GM19239 (cell line): ENCODE measurements at places on chromosomes 11 and 22.
A peak's percentile ranks its signal among the peaks of the same experiment; 100 is the strongest.

DNA sequence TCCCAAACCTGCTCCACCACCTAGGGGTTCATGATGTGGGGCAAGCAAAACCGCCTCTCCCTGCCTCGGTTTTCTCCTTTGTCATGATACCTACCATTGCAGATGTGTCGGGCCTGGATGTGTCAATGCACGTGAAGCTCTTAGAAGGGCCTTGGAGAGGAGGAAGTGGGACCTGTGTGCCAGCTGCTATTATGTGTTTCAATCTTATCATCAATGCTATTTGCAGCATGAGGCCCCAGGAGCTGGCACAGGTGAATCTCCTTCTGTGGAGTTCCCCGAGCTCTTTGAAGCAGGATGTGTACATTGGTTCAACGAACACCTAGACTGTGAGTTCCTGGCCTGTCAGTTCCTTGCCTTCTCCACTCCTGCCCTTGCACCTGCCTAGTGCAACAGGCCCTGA, 331.6 kb downstream of the CTTN start:
- no peak for DNase-seq

GRCh38 chr11:72411623-72412419, 22.5 kb downstream of the CLPB start:
- peak; percentile 33 for DNase-seq

GRCh38 chr11:76196849-76197248, 9.5 kb downstream of the WNT11 start:
- DNase-seq: no peak

GRCh38 chr11:24181395-24182047, 315.3 kb upstream of the LUZP2 start:
- no peak for DNase-seq

- DNase-seq: no peak
These were observed 8.9 kb downstream of the TTC17 start for GRCh38 chr11:43367382-43368178.

GRCh38 chr11:134545521-134545920, 133.5 kb upstream of the B3GAT1 start:
- DNase-seq: no peak

GRCh38 chr11:7516475-7516874, 2.7 kb downstream of the PPFIBP2 start:
- DNase-seq: no peak

DNA sequence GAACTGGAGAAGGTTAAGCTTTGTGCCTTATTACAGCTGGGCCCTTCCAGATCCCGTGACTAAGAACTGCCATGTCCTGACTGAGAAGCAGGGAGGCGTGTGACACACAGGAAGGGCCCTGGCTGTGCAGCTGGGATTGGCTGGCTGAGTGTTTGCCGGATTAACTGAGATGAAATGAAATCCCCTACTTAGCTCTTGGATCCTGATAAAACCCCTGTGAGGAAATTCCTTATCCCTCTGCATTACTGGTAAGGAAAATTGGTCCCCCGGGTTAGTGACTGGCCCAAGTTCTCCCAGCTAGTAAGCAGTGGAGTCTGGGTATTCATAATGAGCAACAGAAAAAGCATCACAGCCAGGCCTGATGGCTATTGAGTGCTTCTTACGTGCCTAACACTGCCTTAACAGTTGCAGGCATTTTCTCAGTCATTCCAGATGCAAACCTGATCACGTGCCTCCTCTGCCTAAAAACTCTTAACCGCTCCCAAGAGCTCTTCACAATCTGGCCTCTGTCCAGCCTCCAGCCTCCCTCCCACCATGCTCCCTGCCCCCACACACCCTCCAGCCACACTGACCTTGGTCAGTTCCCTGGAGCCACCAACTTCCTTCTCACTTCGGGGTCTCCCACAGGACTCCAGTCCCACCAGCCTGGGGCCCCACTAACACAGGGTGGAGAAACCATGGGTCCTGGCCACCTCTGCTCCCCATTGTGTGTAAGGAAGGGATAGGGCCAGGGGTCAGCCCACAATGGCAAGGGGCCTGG, 37.8 kb downstream of the ARRB1 start:
- no peak for DNase-seq

DNA sequence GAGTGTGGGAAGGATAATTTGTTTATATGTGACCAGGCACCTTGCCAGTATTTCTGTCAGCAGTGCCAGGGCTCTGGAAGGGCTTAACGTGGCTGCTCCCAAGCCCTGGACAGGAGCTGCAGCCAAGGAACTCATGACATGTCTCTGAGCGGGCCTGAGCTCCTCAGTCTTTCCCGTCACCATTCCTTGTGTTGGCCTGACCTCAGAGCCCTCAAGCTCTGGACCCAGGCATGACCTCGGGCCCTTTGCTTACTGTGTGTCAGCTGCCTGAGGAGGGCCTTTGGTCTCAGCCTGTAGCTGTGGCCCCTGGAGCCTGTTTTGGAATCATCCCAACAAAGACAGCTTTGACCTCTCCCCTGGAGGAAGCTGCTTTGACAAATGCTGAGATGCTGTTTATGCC, 264.1 kb upstream of the PLET1 start:
- DNase-seq: no peak

DNA sequence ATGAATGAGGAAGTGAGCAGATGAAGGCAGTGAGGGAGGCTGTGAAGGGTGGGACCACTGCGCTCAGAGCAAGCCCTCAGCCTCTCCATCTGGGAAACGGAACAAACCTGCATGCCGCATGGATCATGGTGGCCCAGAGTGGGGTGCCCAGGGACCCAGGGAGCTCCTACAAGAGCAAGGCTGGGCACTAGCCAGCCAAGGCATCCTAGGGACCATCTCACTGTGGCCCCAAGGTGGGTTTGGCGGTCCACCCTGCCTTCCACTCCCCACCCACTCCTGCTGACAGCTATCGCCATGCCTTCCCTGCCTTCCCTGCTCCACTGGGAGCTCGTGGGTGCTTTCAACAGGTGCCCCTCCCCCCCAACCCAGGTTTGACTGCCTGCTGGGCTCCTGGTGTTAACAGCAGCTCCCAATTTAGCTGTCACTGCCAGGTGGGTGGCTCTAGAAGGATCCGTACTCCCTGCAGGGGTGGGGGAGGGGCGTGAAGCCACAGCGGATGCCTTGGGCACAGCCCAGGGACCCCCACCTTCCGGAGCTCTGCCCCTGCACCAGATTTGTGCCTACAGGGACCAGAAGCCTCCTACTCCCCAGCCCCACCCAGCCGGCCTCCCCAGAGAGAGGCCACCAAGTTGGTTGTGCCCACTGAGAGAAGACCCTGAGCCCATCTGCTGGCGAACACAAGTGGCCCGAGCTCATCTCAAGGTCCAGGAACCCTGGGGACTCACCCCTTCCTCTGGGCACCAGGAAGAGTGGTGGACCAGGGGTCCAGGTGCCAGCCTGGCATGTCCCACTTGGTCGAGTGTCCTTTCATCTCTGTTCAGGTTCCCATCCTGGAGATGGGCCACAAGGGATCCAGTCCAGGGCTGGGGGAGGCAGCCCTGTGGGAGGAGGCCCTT, 29.7 kb upstream of the PRODH start:
- DNase-seq: no peak

GRCh38 chr22:24146791-24147353, 34.4 kb upstream of the SUSD2 start:
- DNase-seq: no peak

- DNase-seq: no peak
These were observed 109.9 kb downstream of the MPPED1 start for GRCh38 chr22:43521716-43522115.

DNA sequence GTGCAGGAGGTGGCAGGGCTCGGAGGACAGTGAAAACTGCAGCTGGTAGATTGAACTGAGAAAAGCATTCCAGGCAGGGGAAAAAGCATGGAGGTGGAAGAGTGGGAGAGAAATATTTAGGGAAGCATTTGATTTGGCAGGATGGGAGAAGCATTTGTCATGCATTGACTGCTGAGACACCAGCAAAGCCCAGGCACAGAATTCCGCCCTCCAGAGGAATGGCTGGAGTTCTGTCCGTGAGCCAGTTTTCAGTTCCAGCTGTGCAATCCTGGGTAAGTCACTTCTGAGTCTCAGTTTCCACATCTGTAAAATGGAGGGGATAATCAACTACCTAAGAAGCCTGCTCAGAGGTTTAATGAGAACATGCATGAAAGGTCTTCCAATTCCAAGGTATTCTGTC, 4.3 kb upstream of the TSKU start:
- no peak for DNase-seq

DNA sequence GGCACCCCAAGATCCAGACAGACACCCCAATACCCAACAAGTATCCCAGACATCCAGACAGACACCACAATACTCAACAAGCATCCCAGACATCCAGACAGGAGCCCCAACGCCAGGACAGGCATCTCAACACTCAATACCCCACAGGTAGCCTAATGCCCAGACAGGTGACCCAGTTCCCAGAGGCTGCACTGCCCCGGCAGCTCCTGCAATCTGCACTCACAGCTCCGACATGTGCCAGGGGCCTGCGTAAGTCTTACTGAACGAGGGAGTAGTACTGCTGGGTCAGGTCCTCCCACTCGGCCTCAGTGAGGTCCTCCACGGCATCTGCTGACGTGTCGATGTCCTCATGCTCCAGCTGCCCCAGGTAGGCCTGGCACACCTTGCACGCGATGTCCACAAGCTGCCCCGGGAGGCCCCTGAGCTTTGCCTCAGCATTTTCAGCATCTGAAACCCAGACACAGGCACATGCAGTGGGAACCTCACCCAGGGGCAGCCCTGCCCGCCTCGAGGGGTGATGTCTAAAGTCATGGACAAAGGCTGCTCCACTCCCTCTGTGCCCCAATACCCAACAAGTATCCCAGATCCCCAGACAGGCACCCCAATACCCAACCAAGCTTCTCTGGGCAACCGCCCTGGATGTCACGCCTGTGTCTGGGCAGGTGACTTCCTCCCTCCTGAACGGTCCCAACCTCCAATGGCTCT, 16.6 kb downstream of the TTLL8 start:
- no peak for DNase-seq

GRCh38 chr11:119846374-119846773, 117.4 kb upstream of the NECTIN1 start:
- no peak for DNase-seq

DNA sequence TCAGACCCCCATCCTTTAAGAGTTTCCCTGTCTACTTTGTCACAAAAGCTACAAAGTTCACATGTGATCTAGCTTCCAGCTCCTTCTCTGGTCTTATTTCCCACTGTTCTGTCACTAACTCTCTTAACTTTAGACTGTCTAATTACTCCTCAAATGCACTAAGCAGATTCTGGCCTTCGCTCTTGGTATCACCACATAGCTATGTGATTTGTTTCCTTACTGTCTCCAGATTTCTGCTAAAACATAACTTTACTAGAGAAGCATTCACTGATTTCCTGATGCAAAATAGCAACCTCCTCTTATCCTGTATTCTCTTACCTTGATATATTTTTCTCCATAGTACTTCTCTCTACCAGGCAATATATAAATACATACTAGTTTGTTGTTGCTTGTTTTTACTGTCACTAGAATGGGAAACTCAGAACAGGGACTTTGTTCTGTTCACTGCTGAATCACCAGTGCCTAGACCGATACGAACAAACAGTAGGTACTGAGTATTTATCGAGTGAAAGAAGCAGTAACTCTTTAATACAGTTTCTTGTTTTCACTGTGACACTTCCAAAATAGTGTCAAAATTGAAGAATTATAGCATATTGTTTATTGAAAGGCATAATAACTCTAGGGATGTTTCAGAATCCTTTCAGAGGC, 205.6 kb downstream of the DDX10 start:
- DNase-seq: no peak

DNA sequence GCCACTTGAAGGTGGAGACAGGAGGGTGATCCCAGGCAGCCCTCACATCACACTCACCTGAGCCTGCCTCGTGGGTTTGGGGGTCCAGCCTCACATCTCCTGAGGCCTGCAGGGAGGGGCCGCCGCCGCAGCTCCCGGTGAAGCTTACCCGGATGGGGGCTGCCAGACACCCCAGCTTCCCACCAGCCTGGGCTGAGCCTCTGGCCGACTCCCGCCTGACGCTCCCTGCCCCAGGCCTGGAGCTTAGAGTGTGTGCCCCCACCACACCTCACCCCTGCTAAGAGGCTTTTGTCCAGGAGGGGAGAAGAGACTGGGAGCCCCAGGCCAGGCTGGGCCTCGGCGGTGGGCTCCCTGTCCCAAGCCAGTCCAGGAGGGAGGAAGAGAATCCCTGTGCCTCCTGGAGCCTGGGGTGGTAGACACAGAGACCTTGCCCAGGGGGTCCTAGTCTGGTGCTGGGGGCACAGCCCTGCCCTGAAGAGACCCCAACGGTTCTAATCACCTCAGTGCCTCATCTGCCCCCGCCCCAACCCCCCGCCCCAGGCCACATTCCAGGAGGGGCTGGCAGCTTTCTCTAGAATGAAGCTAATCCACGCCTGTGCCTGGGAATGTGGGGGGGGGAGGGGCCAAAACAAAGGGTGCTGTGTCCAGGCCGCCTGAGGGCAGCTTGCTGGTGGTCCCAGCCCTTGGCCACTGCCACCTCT, at the start of gene SLC16A8:
Gene SLC16A8, minus strand, starts transcription at position 254 of the 701 bp plus-strand sequence. CDS start 1,311 bp downstream, outside the sequence.
- DNase-seq: no peak

DNA sequence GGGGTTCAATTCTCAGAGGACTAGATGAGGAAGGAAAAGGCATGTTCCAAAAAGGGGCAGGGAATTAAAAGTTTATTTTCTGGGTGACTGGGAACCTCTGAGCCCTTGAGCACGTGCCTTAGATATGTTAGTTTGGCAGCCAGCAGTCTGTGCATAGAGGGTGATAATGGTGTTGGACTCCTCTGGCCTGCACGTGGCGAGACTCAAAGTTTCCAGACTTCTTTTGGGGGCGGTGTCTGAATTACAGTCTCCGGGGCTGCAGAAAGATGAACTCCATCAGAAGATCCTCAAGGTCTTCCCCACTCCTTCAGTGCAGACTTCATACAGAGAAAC, 861 bp upstream of the ZNRF3 start:
- no peak for DNase-seq
